Activated CD8-positive, alpha-beta T cell treated with anti-CD3 and anti-CD28 coated beads, Interleukin-2, amount 10 ng/mL, durations not matched to agents 7 days and 5 days (primary cell): ENCODE measurements at places on chromosomes 12 and 14. TPM values are rescaled to one million over a fixed set of nuclear protein-coding genes. Genes with fewer than 3 reads are reported as not detected.

The SRRM4 gene
- not detected for total RNA-seq

DNA sequence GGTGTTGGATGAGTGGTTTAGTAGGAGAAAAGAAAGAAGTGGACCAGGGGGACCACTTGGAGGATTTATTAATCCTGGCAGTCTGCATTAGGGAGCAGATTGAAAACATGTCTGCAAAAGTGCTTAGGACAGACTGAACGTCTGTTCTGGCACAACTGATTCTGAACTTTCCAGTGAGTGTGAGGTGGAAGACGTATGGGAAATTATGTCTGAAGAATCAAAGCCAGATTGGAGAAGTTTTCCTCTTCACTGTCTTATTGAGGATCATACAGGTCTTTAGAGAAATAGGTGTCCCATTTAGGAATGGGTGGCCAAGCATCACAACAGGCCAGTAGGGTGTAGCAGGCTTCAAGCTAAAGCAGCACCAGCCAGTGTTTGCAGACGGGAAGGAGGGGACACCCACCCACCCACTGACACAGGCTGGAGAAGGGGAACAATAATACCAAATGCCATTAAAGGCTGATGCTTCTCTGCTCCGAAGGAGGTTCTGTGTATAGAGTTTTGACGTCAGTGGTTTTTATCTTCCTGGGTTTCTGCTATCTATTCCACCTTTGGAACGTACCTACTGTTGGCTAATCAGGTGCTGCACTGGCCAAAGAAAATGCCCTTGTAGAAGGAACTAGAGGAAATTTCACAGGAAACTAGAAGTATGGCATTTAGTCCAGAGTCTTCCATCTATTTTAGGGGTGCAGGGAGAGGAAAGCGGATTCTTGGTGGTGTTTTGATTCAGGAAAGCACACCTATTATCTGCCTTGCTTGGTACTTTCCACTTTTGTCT is 1.8 kb downstream of the SRRM4 start:
- no peak for DNase-seq

- DNase-seq = no peak
Observed at GRCh38 chr14:54918427-54918826, 15.8 kb upstream of the GCH1 start.

GRCh38 chr14:101869217-101869616 is 95.2 kb upstream of the DYNC1H1 start:
- no peak for DNase-seq

- DNase-seq = no peak
Observed at GRCh38 chr12:48106681-48107613, 1.1 kb upstream of the SENP1 start.
